ENCODE measurements at places on chromosomes 3 and 15. TPM values are rescaled to one million over a fixed set of nuclear protein-coding genes. Genes with fewer than 3 reads are reported as not detected.

Gene ADCY5
- not detected for total RNA-seq

GRCh38 chr3:162538491-162538890, 1041.9 kb downstream of the OTOL1 start:
- no peak for DNase-seq

Gene RAB6B
- 3.8 TPM for total RNA-seq

Gene TMEM43
- total RNA-seq = 98.2 TPM

DNA sequence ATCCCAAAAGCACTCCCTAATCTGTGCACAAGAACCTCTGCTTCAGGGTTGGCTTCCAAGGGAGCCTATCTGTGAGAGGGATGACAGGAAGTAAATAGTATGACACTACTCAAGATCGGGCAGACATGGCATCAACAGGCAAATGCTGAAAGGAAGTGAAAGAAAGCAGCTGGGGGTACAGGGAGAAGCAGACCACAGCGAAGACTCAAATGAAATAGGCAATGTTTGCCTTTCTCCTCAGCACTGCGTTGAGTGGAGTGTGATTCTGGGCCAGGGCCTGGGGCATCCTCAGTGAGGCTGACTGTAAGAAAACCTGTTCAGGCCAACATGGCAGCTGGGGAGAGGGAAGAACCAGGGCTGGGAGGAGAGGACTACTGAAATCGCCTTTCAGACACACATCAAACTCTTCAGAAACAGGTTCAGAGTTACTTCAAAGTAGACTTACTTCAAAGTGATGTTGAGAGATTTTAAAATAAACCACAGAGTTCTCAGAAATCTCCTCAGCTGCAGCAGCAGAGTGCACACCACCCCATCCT, 96.6 kb downstream of the SLC9A9 start:
- DNase-seq = no peak

GRCh38 chr3:158668506-158668905, 3.9 kb downstream of the LXN start:
- DNase-seq = no peak

All from glomerular endothelial cell (primary cell).